NCI-H1436 treated with DMSO at 0.1 percent for 48 hours (cell line): ENCODE measurements at places on chromosomes 12 and 14.

- DNase-seq = no peak
These were observed 199.7 kb upstream of the HMGA2 start for GRCh38 chr12:65624554-65625086.

DNA sequence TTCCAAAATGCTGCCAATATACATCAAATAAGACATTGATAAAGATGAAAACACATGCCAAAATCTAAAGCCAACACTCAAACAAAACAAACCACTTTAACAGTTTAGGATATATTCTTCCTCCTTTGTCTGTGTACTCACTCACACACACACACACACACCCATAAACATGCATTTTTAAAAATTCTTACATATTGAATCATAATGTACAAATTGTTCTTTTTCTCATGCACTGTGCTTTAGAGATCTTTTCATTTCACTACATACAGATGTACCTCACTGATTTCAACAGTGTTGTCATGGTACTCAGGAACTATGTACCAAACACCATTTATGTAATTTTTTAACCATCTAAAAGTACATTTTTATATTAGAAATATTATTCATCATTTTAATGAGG lies 9.5 kb upstream of the RERG start:
- DNase-seq = no peak

GRCh38 chr14:23307146-23307530 lies 505 bp downstream of the BCL2L2 start:
- no peak for DNase-seq

DNA sequence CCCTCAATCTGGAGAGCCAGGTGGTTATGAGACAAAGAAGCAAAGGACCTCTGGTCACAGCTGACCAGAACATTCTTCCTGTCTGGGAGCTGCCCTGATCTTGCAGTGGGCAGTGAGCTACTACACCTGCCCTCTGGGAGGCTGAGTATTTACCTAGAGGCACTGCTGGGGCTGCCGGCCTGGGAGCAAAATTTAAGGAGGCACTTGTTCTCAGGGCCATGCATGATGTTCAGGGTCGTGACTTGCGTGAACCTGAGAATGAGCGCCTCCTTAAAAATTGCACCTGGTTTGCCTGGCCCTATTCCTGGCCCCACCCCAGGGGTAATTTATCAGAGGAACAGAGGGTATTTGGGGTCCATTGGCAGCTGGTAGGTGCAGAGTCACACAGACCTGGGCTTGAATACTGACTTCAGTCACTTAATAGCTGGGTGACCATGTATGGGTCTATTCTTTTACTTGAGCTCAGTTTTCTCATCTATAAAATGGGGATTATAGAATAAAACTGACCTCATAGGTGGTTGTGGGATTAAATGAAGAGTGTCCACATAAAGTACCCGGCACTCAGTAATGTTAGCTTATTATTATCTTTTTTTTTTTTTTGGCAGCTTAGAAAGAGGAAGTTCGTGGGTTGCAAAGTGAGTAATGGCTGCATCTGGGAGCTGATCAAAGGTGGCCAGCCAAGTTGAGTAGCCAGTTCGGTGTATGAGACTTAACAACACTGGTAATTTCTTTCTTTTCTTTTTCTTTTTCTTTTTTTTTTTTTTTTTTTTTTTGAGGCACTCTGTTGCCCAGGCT lies 107.4 kb upstream of the MED13L start:
- no peak for DNase-seq

DNA sequence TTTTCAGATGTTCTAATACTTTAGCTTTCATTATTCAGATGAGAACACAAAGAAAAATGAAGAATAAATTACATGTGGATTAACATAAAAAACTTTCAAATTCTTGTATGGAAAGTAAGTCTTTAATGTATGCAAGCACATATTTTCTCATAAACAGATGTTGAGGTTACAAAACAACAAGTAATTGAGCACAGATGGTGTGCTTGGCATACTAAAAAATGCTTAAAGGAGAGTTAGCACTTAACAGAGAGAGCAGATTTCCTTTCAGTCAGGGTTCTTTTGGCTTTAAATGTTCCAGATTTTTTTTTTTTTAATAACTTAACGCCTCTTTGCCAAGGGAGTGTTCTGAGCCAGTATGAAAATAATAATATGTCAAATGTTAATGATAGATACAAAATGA lies 96.0 kb downstream of the RASSF9 start:
- DNase-seq = no peak

- DNase-seq = no peak
These were observed at the start of gene ACOT4 for GRCh38 chr14:73591690-73592449. Gene ACOT4 (plus strand): TSS chr14:73591873. CDS start chr14:73591960, 87 bp downstream.

GRCh38 chr14:78902010-78902623 lies 731.9 kb downstream of the NRXN3 start:
- peak; percentile 29 for DNase-seq

- peak; percentile 98 for DNase-seq
These were observed 30.9 kb upstream of the TUBA1C start for GRCh38 chr12:49233842-49234526.

DNA sequence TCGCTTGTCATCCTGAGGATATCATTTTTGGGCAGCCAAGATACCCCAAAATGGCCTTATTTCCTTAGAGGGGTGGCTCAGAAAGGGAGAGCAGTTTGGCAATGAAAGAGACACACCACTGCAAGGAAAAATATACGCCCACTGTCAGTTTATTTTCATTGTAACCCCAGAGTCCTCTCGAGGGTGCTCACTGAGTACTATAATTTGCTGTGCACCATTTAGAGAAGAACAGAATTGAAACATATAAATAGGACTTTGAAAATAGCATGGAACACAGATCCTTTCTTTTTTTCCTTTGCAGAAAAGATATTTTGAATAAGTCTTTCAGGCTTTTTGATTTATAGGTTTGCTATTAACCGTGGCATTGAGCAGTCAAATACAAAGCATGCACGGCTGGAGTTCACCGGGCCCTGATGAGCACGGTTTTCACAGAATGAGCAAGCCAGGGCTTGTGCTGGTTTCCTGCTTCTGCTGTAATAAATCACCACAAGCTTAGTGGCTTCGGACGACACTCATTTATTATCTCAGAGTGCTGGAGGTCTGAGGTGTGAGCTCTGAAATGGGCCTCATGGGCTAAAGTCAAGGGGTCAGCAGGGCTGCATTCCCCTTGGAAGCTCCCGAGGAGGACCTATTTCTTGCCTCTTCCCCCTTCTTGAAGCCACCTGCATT lies 152.3 kb downstream of the ZNF664 start:
- peak; percentile 57 for DNase-seq

DNA sequence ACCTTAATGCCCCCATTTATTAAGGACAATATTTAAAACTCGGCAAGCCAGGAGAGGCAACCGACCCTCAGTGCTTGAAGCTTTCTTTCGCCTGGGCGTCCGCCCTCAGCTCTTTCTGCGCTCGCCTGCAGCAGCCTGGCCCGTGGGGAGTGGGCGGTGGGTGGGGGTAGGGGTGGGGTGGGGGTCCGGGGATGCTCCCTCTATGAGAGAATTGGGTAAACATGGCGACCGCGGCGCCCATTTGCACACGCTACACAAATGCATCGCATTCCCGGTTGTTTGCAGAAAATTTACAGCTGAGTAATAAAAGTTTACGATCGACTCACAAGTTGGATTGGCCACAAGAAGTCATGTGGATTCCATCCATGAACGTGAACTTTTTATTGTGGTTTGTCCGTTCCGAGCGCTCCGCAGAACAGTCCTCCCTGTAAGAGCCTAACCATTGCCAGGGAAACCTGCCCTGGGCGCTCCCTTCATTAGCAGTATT lies 7.7 kb downstream of the HOXC8 start:
- DNase-seq = no peak

DNA sequence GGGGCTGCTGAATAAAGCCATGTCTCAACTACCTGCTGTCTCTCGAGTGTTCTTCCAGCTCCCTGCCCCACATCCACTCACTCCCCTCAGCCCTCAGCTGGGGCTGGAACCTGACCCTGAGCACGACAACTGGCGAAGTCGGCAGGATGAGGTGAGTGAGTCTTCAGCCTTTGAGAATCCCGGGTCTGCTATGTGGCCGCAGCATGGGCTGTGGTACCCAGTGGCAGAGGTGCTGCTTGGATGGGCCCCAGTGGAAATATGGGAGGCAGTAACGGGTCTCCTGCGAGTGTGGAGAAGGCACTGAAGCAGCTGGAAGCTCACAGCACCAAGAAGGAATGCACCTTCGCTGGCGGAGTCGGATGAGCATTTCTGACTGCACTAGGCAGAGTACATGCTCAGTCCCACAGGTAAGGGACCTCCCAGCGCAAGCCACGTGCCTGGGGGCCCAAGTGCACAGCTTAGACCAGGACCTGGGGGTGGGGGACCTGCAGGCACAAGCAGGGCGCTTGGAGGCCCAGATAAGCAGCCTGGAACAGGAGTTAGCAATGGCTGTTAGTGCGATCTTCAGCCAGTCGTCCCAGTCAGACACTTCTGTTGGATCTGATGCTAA lies 95.5 kb upstream of the TMPO start:
- DNase-seq = no peak

DNA sequence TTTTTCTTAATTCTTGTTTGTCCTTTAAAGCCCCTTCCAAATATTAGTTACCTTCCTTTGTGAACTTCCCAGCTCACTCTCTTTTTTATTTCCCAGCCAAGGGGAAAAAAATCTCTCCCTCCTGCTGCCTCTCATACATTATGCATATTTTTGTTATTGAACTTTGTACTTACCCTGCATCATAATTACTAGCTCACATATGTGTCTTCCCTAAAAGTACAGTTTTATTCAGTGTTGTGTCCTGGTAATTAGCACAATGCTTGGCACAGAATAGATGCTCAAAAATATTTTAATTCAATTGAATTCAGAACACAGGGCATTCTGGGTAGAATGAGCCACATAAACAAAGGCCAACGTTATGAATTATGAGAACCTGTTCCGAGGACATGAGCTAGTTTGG lies 91.9 kb downstream of the SCN8A start:
- DNase-seq = no peak

- no peak for DNase-seq
These were observed 11.1 kb downstream of the RASSF3 start for GRCh38 chr12:64621257-64621942.

- no peak for DNase-seq
These were observed 69.2 kb upstream of the OSBPL8 start for GRCh38 chr12:76628745-76629144.

DNA sequence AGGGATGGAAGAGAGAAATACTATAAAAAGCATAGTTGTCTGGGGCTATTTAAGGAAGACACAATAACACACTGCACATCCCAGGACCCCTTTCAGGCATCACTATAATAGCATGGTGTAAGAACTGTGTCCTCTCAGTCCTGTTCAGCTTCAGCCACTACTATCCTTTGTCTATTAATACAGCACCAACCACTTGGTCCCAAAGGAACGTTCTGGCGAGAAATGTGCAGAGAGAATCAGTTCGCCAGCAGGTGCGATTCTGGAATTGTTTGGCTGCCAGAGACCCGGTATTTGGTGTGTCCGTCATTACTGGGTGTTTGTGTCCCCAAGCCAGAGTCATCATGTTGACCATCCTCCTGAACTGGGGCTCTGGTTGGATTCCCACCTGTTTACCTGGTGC lies 52.7 kb downstream of the BICD1 start:
- DNase-seq = no peak

- DNase-seq = no peak
These were observed 25.4 kb downstream of the RTRAF start for GRCh38 chr14:52014601-52015267.

DNA sequence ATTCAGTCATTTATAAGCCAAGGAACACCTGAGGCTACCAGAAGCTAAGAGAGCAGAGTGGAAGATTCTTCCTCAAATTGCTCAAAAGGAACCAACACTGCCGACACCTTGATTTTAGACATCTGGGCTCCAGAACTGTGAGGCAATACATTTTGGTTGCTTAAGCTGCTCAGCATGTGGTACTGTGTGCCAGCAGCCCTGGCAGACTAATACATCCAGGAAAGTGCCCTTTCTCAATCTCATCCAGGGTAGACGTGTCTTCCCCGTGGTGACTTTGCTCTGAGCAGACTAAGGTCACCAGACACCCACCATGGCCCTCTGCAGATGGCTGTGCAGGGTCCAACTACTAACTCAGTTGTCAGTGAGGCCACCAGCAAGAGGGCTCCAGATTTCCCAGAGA lies 122.8 kb downstream of the VRK1 start:
- no peak for DNase-seq

DNA sequence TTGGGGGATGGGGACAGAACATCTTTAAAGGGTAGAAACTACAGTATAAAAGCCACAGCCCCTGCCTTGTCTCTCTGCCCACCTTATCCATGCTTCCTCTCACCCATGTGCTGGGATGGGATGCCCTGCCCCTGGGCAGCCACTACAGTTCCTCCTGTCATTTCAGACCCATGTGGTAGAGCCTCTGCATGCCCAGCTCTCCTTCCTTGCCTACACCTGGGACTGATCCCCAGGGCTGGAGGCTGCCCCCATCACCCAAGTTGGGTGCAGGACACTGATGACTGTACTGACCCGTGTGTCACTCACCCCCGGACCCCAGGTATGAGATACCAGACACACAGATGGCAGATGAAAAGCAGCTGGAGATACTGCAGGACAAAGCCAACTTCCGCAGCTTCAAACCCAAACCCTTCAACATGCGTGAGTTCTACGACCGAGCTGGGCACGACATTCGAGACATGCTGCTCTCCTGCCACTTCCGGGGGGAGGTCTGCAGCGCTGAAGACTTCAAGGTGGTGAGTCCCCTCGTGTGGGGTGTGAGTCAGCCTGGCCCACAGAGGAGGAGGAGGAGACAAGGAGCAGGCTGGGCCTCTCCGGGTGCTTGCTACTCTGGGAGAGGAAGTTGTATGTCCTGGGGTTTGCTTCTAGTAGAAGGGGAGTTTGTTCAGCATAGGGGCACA lies 2.2 kb downstream of the ASIC1 start:
- DNase-seq = no peak

DNA sequence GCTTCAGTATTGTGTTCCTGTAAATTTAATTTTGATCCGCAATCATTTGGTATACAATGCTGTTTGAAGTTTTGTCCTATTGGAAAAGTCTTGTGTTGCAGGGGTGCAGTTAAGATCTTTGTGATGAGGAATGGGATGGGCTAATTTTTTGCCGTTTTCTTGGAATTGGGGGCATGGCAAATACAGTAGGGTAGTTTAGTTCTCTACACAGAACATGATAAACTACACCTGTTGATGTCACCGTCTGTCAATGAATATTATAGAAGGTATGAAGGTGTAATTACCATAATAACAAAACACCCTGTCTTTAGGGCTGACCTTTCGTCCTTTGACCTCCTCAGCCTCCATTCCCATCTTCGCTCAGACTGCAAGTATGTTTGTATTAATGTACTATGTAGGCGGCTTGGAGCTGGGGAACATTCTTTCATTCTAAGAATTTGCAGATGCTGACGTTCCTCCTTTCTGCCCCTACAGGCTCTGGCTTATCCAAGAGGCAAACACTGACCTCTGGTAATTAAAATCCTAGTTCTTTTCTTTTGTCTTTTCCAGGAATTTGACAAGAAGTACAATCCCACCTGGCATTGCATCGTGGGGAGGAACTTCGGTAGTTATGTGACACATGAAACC lies 1.7 kb downstream of the DYNLL1 start:
- DNase-seq = no peak

DNA sequence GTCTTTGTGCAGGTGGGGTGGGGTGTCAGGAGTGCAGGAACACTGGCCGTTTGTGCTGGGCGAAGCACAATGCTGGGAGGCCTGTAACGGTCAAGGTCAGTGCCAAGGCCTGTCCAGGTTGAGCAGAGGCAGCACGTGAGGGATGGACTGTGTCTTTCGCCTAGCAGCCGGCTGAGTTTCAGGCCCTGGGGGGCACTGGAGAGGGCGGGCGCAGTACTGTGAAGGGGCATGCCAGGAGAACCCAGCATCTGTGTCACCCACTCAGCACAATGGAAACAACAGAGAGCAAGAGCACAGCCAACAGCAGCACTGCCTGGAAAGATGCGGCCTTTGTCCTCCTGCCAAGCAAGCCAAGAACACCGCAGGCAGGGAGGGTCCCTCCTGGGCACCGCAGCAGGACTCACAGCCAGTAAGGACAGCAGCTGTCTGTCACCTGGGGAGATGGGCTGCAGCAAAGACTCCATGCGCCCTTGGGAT lies 25.2 kb downstream of the SLC25A47 start:
- DNase-seq = no peak
